Stimulated activated CD8-positive, alpha-beta memory T cell treated with anti-CD3 and anti-CD28 coated beads, Interleukin-15, amount 100 ng/mL, for 24 hours (primary cell): ENCODE measurements at places on chromosomes 3 and 15.

DNA sequence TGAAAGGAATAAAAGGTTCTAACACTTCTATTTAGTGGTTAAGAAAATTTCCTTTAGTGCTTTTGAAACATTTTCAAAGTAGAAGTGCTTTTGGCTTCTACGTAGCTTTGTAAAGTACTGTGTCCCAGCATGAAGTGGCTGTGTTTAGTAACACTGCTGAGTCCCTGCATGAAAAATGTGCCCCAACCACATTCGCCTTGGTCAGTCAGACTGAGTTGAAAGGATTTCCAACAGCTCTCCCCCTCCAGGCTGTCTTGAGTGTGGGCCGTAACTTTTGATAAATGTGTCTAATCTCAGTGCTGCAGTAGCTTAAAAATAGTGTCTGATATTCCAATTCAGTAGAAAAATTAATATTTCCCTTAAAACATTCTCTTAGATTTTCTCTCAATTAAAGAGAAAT is 115.0 kb downstream of the NR1D2 start:
- DNase-seq = no peak

DNA sequence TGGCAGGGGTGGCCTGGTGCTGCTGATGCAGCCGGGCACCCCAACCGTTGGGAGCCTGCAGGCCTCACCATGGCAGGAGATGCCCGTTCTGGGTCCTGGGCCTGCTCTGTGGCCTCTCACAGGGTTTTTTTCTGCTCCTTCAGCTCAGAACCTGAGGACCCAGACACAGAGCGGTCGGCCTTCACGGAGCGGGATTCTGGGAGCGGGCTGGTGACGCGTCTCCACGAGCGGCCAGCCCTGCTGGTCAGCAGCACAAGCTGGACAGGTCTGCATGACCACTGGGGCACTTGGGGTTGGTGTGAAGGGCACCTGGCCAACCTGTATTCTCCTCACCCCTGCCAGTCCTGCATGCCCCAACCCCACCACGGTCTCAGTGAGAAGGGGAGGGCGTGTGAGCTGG is 10.3 kb downstream of the ALG1L2 start:
- DNase-seq = no peak

- DNase-seq = no peak
These were observed 34.0 kb downstream of the LYZL4 start for GRCh38 chr3:42376344-42376798.

DNA sequence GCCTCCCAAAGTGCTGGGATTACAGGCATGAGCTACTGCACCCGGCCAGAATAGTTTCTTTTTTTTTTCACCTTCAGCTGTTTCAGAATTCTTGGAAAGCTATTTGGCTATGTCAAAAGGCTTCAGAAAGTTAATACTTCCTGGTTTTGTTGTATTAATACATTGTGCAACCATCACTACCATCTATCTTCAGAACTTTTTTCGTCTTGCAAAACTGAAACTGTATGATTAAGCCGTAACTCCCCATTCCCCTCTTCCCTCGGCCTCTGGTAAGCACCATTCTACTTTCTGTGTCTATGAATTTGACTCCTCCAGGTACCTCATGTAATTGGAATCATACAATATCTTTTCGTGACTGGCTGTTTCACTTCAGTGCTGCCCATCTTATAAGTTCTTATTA is 5.2 kb upstream of the NOX5 start:
- no peak for DNase-seq
